ENCODE measurements at places on chromosomes 2 and 18.

DNA sequence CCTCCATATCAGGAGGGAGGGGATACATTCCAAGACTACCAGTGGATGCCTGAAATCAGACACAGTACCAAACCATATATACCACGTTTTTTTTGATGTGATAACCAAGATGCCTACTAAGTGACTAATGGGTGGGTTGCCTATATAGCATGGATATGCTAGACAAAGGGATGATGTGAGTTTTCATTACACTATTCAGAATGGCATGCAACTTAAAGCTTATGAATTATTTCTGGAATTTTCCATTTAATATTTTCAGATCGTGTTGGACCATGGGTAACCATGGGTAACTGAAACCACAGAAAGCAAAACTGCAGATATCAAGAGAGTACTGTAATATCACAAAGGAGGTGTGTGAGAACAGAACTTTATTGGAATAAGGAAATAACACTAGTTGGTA is 39.6 kb upstream of the CRACDL start:
- no peak for DNase-seq

DNA sequence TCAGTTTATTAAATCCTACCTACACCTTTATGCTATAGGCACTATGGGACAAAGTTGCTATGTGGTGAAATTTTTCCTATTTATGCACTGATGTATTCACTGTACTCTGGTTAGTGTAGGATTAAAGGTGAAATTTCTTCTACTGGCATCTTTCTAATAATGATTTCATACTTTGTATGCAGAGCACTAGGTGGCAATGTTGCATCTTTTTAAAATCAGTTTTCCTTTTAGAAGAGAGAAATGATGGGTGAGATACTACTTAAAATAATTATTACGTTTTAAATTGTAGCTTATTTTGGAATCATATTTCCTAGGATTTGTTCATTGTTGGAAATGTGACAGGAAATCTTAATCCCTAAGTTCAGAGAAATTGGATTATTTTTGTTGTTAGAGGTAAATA is 150.9 kb downstream of the CD8B2 start:
- peak; percentile 59 for DNase-seq

GRCh38 chr2:216934151-216934550 is 74.3 kb upstream of the TNP1 start:
- no peak for DNase-seq

GRCh38 chr2:223037445-223037800 is 14.6 kb upstream of the KCNE4 start:
- DNase-seq, result no peak

DNA sequence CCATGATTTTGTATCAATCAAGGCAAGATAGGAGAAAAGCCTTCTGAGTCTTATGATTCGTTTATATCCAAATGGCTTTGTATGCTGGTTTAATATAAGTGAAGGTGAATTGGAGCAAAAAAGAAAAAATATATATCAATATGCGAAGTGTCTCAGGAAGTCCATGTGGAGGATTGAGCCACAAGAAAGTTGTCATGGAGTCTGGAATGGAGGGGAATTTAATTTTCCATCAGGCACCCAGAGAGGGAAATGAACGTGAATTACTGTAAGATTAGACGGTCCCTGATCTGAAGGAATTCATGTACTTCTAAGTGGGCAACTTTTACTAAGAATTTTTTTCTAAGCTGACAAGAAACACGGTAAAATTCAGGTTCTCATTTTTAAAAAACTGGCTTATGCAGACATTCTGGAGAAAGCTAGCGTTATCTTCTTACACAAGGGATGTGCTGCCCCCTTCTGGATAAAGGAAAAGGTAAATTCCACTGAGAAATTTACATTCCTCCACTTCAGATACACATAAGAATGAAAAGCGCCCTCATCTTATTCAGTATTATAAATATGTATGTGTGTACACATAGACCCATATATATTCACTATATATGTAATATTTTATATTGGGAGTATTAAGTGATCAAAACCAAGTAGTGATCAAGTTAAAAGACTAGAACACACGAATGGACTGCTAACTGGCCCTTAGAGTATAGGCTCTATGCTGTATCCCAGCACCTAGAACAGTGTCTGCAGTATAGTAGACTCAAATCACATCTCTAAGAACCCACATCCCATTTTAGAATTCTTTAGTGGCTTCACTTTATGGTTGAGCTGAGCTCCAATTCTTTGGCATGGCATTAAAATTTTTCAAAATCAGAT is 289.0 kb upstream of the TFPI start:
- DNase-seq, result peak; percentile 79

GRCh38 chr2:100886085-100886484 is 66.1 kb downstream of the NPAS2 start:
- no peak for DNase-seq

DNA sequence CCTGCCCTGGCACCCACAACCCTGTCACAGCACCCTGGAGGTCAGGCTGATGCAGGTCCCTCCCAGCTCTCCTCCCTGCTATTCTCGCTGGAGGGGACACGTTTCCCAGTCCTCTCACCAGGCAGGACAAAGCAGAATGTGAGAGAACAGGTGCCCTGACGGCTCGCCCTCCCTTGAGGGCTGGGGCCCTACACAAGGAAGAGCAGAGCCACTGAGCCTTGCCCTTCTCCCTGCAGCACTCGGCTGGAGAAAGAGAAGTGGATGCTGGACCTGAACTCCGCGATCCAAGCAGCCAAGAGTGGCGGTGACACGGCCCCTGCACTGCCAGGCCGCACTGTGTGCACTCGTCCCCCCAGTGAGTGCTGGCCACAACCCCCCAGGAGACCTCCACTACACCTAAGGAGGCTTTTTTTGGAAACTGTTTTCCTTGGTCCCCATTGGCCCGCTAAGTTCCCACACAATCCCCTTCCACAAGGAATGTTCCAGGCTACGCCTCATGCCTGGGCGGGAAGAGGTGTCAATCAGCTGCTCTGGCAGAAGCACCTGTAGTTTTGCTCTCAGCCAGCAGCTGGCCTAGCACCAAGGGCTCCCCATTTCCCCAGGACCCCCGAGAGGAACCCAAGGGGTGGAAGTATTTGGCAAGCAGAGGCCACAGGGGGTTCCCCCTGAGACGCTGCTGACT is 17.4 kb downstream of the STK25 start:
- DNase-seq, result no peak

- no peak for DNase-seq
Observed at GRCh38 chr2:231513746-231514224, 16.5 kb downstream of the NMUR1 start.

DNA sequence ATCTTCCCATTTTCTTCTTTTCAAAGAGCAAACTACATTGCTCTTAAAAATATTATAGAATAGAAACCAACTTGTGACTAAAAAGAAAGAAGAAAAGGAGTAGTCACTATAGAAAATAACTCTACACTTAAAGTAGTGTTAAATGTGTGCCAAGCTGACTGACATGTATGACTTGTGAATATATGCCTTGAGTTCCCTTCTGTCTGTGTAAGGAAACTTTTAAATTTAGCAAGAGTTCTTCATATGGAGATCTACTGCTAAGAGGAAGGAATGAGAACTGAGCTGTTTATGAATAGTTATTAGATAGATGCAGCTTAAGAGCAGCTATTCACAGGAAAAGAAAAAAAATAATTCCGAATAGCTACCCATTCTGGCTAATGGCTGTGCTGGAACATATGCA is 1221.7 kb upstream of the ZEB2 start:
- DNase-seq, result no peak

DNA sequence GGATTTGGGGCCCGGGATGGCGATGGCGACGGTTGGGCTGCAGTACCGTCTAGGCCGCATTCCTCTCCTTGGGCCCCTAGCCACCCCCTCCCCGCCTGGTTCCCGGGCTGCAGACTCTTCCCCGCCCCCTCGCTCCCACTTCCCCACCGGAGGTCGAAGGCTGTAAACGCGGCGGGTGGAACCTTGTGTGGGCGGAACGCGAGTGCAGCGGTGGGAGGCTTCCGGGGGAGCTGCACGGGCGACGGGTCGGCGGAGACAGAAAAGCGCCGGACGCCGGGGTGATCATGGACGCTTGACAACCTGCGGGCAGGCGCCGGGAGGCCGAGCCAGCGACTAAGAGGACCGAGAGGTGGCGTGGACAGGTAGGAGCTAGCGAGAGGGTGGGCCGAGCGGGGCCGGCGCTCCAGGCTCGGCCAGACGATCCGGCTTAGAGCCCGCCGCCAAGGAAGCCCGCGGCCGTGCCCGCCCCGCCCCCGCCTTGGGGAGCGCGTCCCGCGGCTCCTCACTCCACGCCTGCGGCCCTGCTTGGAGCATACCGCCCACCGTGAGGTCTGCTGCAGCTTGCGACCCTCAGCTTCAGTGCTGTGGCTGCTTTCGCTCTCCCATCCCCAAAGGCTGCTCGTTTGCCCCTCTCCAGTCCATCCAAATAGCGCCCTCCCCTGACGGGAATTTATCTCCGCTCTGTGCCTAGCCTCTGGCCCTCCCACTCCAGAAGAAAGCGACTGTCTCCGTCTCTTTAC is at the start of gene COPS7B:
COPS7B (plus strand) TSS at position 269 of the 740 bp plus-strand sequence. CDS start 2,126 bp downstream, outside the sequence.
- DNase-seq, result peak; percentile 91

- DNase-seq, result no peak
Observed at GRCh38 chr18:67901573-67901972, 385.1 kb upstream of the DSEL start.

DNA sequence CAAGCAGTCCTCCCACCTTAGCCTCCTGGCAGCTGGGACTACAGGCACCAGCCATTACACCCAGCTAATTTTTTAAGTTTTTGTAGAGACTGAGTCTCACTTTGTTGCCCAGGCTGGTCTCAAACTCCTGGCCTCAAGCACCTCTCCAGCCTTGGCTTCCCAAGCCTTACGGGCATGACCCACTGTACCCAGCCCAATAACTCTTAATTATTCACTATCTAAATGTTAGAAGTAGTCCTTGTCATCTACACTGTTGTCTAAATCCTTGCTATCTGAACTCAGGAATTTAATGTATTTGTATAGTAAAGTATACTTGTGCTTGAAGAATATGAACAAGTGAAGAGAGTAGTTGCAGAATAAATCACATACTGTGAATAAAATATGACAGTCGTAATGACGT is 37.9 kb upstream of the NBEAL1 start:
- no peak for DNase-seq

DNA sequence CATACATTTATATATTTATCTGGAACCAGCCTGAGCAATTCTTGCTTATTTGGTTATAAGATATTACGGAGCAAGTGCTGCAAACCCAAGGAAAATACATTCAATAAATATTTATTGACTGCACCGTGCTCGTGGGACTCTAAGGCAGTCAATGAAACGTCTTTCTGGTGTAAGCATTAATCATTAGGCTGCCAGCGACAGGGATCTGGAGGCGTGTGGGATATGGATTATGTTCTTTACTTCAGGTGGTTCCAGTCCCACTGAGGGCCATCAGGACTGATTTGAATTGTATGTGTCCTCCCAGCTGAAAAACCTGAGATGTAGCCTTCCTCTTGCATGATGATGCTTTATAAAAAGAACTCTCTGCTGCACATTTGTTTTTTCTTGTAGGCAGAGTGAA is 75.4 kb downstream of the TACR1 start:
- no peak for DNase-seq

DNA sequence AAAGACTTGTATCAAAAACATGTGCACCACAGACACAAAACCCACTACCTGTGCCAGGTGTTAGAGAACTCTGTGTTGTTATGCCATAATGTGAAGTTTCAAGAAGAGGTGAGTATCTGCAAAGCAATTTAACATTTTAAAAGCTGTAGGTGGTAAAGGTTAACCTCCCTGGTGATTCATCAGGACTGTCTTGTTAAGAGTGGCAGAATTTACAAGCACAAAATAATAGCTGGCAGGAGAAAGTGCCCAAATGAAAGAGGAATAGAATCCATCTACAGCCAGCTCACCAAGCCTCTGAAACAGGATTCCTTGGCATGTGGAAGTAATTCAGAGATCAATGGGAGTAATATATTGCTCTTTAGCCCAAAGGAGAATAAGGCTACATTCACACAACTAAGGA is 230.7 kb downstream of the AFF3 start:
- no peak for DNase-seq

- no peak for DNase-seq
Observed at GRCh38 chr2:236175548-236176150, 7.5 kb upstream of the GBX2 start.

- DNase-seq, result no peak
Observed at GRCh38 chr18:58462975-58463374, 165.9 kb downstream of the ALPK2 start.

Data from muscle of leg (tissue), 16 donors.